ENCODE measurements at places on chromosomes 4 and X.

DNA sequence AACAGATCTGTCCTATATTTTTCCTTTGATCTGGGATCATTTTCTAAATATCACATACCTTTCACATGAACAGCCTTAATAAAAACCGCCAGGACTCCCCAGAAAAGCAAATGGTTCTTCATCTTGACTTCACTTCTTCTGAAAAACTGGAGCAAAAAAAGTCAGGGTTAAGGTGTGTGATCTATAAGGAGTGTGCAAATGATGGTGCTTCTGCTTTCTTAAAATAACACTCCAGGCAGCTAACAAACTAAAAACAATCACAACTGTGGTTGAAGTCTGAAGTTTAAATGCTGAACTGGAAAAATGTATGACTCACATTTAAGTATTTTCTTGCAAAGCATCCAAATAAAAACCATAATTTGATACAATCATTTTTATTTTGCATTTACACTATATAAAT is at the start of gene JCHAIN:
JCHAIN (minus strand) TSS at position 140 of the 400 bp plus-strand sequence; CDS start at position 122, 18 bp downstream.
- no peak for DNase-seq

DNA sequence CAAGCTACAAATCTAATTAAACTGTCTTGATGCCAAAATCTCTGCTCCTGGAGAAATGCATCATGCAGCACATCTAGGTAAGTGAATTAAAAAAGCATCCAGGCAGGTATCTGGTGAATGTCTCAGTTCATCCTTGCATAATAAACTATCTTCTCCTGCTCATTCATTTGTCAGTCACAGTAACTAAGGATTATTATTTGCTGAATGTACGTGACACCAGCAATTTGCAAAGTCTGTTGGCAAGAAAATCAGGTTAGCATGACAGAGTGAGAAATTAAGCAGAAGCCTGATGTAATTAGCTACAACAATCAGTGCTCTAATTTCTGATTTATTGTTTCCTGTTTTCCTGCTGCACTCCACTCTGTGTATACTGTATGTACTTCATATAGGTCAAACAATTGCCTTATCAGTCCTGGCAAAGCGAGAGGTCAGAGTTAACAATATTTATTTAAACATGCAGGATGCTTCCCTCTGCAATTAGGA is 213.6 kb downstream of the FBXO8 start:
- DNase-seq: no peak

GRCh38 chr4:74379912-74380311 is 15.0 kb downstream of the EREG start:
- DNase-seq: no peak

DNA sequence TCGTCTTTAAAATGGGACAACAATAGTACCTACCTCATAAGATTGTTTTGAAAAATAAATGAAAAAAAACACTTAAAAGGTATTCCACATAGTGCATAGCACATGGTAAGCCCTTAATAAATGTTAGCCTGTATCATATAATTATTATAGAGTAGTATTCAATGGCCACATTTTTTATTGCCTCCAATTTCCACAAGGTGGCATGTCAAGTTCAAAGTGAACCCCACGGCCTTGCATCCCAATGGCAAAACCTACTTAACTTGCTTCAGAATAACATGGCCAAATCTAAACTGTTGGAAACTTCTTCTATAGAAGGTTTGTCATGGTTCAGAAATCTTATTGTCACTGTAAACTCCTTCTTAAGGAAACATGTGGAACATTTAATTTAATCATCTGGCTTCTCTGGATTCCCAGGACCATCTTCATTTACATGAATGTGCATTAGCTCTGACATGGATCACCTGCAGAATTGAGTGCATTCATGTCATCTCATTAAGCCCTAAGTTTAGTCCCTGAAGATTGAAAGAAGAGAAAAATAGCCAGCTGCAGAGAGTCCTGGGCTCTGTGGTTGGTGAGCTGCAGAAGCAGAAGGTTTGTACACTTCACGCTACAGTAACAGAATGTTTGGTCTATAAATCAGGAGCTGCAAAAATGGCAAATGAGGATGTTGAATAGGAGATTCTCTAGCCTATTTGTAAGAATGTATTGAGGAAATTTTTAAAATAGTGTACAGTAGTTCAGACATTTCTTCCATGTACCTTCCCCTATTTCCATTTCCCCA is 61.0 kb downstream of the ANXA3 start:
- DNase-seq: no peak

GRCh38 chrX:18874560-18875255 is 109.2 kb downstream of the PHKA2 start:
- no peak for DNase-seq

GRCh38 chrX:19960913-19961312 is 29.9 kb downstream of the BCLAF3 start:
- no peak for DNase-seq

DNA sequence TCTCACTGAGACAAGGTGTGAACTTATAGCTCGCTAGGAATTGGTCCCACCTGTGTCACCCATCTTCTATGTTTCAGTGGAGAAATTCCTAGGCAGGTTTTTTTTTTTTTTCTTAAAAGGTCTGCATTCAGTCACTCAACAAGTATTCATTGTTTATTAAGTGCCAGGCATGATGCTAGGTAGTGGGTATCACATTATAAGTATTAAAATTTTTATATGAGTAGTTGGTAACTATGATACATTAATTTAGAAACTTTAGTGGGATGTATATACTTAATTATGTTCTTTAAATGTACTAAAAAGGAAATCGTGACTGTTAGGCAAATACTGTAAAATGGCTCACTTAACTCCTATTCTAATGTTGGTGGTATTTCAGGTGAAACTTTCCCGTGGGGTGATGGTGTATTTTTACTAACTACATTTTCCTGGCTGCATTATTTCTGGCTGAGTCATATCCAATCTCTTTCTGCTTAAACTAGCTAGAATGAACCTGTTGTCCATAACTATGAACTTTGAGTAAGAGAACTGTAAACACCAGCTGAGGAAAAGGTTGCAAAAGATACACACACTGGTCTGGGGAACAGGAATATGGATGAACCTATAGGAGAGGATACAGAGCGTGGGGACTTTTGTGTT is 49.3 kb upstream of the MED14 start:
- no peak for DNase-seq

- no peak for DNase-seq
These were observed 45.5 kb downstream of the TMEM144 start for GRCh38 chr4:158255727-158256324.

DNA sequence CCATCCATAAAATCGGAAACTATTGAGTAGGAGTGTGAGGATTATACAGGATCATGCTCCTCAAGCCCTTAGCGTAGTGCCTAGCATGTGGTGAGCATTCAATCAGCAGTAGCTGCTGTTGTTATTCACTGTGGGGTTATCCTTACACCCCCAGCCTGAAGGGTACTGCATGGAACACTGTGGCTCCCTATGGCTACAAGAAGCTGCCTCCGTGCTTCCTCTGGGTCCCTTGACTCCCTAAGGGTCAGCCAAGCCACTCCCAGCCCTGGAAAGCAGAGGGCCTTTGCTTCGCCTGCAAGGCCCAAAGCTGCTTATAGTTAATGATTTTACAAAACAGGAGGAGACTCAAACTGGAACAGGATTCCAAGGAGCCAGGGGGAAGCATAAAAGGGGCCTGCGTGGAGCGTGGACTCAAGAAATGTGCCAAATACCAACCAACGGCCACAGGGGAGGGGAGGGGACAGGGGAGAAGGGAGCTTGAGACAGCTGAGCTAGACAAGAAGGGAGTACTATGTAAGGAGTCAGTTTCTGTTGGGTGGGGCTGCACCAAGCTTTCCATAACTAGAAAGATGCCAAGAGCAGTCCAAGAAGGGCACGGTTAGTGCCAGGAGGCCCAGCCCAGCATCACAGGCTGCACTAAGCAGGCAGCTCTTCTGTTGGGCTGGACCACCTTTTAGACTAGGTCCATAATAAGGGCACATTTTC is 15.9 kb downstream of the SEPTIN6 start:
- DNase-seq: no peak

DNA sequence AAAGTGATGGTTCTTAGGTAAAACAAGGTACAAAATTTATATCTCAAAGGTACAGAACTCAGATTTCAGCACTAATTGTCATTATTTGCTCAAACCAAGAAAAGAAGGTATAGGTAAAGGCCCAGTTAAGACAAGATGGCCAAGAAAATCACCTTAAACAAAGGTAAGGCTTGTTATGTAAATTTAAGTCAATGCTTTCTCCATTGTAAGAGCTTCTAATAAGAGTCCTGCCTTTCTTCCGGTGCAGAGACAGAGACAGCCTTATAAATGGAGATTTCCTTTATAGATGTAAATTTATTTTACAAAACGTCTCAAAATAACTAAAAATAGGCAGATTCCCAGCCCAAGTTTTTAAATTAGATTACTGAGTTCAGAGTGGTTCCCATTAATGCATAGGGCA is 89.9 kb downstream of the EDA start:
- no peak for DNase-seq

DNA sequence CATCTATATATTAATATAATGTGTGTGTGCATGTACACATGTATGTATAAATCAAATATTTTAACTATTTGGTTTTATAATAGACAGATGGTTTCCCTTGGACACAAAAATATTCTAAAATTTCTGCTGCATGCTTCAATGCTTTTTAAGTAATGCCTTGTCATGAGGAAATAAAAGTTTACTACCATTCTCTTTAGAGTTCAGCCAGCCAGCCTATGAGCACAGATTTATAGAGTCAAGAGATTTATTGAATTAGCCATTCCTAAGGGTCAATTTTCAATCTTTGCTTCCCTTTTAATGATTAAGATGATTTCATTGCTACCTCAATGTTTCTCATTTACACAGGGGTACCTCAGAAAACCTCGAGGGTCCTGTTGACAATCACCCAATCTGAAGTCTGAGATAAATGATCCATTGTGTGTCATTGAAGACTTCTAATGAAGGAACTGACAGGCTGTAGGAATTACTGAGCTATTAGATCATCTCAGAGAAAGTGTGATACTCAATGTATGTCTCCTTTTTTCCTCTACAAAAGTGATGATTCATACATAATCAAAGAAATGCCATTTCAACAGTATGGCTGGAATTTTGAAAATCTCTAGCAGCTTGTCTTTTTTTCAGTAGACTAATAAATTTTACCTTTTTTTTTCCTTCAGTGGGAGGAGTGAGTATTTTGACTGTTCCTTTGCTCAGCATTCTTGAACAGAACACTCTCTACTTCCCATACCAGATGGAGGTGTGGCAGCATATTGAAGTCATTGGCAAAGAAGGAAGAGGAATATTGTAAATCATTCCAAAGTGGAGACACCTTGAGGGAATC is 222.6 kb upstream of the PCDH18 start:
- no peak for DNase-seq

GRCh38 chr4:84028340-84028739 is 470.8 kb downstream of the NKX6-1 start:
- DNase-seq: no peak

DNA sequence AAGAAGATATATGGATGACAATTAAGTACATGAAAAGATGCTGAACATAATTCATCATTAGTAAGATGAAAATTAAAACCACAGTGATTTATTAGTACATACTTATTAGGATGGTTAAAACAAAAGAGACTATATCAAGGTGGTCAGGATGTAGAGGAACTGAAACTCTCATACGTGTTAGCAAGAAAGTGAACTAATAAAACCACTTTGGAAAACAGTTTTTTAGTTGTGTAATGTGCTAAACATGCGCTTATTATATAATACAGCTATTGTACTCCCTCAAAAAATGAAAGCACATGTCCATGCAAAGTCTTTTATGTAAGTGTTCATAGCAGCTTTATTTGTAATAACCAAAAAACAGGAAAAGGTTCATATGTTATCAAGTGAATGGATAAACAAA is 89.9 kb upstream of the KCTD8 start:
- DNase-seq: no peak

DNA sequence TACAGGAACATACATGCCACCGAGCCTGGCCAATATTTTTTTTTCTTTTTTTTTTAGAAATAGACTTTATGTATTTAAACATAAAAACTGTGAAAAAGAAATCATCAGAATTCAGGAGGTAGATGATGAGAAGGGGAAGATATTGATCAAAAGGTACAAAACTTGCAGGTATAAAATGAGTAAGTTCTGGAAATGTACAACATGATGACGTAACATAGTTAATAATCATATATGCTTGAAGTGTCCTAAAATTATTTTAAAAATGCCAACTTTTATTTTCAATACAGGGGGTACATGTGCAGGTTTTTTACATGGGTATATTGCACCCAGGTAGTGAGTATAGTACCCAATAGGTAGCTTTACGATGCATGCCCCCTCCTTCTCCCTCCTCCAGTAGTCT is 337.6 kb downstream of the GRID2 start:
- no peak for DNase-seq

DNA sequence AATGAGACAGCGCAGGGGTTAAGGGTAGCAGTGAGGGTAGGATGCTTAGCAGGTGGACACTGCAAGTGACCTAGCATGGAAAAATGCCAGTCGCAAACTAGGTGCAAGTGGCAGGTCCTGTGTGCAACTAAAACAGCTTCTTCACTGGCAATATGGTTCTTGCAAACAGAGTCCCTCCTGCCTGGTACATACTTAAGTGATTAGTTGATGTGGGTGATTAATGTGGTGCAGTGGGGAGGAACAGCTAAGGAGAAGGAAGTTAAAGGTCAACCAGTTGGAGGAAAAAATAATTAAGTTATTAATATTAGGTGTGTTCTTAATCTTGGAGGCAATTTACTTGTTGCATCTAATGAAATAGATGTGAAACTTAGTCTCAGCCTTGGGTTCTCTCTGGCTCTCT is 121.6 kb upstream of the IGFBP7 start:
- no peak for DNase-seq

DNA sequence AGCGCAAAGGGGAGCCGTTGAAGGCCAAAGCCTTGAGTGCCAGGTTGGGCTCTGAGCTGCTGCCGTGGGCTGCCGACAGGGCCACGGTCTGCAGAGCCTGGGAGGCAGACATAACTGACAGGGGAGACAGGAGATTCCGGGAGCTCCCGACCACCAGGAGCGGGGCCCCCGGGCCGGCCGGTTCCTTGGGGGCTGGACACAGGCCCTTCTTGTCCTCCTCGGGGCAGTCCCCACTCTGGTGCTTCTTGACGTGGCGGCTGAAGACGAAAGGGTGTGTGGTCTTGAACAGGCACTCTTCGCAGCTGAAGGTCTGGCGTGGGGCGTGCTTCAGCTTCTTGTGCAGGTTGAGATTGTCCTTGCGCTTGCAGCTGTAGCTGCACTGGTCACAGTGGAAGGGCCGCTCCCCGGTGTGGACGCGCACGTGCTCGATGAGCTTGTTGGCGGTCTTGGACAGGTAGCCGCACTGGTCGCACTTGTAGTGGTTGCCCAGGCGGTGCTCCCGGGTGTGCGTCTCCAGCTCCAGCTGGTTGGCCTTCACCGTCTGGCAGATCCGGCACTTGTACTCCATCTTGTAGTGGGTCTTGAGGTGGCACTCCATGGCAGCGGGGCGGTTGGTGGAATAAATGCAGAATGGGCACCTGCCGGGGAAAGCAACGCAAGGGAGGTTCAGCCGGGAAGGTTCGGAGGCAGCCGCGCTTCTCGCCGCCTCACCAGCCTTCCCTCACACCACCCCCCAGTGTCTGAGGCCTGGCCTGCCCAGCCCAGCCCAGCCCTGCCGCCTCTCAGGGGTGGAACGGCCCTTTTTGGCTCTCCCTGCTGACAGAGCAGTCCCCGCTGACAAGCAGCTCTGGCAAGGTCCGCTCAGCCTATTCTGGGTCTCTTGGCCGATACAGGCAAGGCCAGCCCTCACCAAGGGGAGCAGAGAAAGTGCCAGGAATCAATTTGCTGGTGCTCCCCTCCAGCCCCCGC is 81.3 kb downstream of the C4orf51 start:
- DNase-seq: no peak

All from psoas muscle (tissue), 8 donors.